ENCODE measurements at places on chromosomes 2 and 18. TPM values are rescaled to one million over a fixed set of nuclear protein-coding genes. Genes with fewer than 3 reads are reported as not detected.

SPC25 gene
- 4.8 TPM for polyA plus RNA-seq

FN1 gene
- 4,778 TPM for polyA plus RNA-seq

MGAT5 gene
- polyA plus RNA-seq = 34.0 TPM

GREB1 gene
- polyA plus RNA-seq = not detected

LONRF2 gene
- 0.04 TPM for polyA plus RNA-seq

TEX44 gene
- polyA plus RNA-seq = not detected

ATG16L1 gene
- polyA plus RNA-seq = 29.2 TPM

SLC5A7 gene
- polyA plus RNA-seq = not detected

HRH4 gene
- polyA plus RNA-seq = 0.05 TPM

DSC2 gene
- polyA plus RNA-seq = not detected

CPO gene
- polyA plus RNA-seq = not detected

SLC9A4 gene
- not detected for polyA plus RNA-seq

ZAP70 gene
- 0.10 TPM for polyA plus RNA-seq

SLC35F6 gene
- polyA plus RNA-seq = 37.1 TPM

RAPGEF4 gene
- 0.42 TPM for polyA plus RNA-seq
